ENCODE measurements at places on chromosomes 1 and 21. TPM values are rescaled to one million over a fixed set of nuclear protein-coding genes. Genes with fewer than 3 reads are reported as not detected.

The OPRD1 gene
- not detected for total RNA-seq

The MPL gene
- total RNA-seq: not detected

The DFFB gene
- total RNA-seq: 7.9 TPM

The CFAP107 gene
- not detected for total RNA-seq

The GON4L gene
- total RNA-seq: 33.9 TPM

The BMP8B gene
- 1.7 TPM for total RNA-seq
